CD8-positive, alpha-beta memory T cell (primary cell): ENCODE measurements at places on chromosomes 16 and 17.
A peak's percentile ranks its signal among the peaks of the same experiment; 100 is the strongest.

DNA sequence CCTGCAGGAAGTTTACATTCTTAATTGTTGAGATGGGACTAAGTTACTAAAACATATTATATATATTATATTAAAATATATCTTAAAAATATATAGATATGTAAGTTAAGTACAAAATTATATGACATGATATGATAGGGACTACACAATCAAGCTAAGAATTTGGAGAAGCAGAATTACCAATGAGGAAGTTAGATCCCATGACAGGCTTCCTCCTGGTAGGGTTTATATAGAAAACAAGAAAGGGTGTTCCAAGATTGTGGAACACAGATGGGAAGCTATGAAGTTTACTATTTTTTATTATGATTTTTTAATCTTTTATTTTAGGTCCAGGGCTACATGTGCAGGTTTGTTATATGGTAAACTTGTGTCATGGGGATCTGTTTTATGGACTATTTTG, 260.8 kb upstream of the ZFHX3 start:
- no peak overlapping the region for H3K4me3 ChIP-seq
- H3K27me3 ChIP-seq: no peaks in the 10 kb centered on the region
- H3K36me3 ChIP-seq: no peaks in the 10 kb centered on the region
- DNase-seq: no peak
- no peaks in the 10 kb centered on the region for H3K4me1 ChIP-seq

DNA sequence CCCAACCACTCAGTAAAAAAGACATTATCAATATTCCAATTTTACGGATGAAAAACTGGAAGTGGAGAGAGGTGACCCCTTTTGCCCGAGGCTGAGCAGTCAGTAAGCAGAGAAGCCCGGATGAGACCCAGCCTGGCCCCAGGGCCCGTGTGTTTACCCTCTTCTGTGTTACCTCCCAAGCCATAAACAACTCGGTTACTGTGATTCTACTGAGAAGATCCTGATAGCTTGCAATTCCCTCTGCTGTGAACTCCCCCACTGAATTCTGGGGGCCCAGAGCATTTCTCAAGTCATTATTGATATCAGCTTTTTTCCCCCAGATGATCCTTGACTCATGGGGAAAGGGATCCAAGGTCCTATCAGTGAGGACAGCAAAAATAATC, 482.6 kb upstream of the ERCC4 start:
- H3K4me3 ChIP-seq: no peak overlapping the region
- DNase-seq: no peak
- H3K27me3 ChIP-seq: no peaks in the 10 kb centered on the region
- H3K4me1 ChIP-seq: no peaks in the 10 kb centered on the region
- H3K27ac ChIP-seq: no peak overlapping the region

DNA sequence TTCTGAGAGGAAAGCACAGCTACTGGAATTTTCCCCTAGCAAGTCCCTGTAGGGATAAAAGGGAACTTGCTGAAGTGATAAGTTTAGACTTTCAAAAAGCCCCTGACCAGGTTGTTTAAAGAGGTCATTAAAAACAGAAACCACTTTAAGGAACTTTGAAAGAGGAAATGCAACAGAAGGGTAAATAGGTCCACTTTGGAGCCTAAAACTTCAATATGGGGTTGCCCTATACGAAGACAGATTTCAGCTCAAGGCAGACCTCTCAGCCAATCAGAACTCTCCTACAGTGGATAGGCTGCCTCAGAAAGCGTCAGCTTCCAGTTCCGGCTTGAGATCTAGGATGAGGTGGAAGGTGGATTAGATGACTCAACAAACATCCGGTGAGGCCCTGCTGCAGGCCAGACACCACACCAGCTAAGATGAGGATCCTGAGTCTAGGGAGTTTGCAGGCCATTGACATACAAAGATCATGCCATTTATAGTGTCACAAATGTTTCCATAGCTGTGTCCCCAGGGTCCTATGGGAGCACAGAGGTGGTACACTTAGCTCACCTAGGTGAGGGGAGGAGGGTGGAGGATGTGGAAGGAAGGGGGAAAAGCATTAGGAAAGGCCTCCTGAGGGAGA, 7.9 kb upstream of the MFSD6L start:
- no peak overlapping the region for H3K4me3 ChIP-seq
- no peaks in the 10 kb centered on the region for H3K27me3 ChIP-seq
- DNase-seq: no peak
- no peaks in the 10 kb centered on the region for H3K4me1 ChIP-seq
- H3K27ac ChIP-seq: no peak overlapping the region

DNA sequence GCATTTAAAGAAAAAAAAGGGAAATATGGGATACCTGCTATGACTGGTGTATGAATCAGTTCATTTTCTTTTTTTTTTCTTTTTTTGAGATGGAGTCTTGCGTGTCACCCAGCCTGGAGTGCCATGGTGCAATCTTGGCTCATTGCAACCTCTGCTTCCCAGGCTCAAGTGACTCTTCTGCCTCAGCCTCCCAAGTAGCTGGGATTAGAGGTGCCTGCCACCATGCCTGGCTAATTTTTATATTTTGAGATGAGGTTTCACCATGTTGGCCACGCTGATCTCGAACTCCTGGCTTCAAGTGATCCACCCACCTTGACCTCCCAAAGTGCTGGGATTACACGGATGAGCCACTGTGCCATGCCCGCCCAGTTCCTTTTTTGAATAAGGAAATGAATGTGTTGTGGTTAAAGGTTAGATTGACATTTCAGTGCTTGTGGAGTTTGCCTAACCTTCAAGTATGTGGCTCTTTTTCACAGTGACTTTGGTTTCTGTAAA, 7.7 kb downstream of the HAPSTR1 start:
- peaks cover 94% of the 10 kb centered on the region for H3K4me1 ChIP-seq
- H3K27me3 ChIP-seq: no peaks in the 10 kb centered on the region
- no peak overlapping the region for H3K27ac ChIP-seq

GRCh38 chr16:11400076-11400475, 54.8 kb downstream of the RMI2 start:
- no peak overlapping the region for H3K27ac ChIP-seq
- H3K36me3 ChIP-seq: no peaks in the 10 kb centered on the region
- no peak for DNase-seq
- no peak overlapping the region for H3K4me3 ChIP-seq
- H3K4me1 ChIP-seq: no peaks in the 10 kb centered on the region

GRCh38 chr16:19555938-19556771, 652 bp downstream of the VPS35L start:
- DNase-seq: no peak
- H3K27me3 ChIP-seq: no peaks in the 10 kb centered on the region
- peak overlapping the region; percentile 87 for H3K4me3 ChIP-seq
- no peaks in the 10 kb centered on the region for H3K36me3 ChIP-seq
- peak overlapping the region; percentile 73 for H3K27ac ChIP-seq

DNA sequence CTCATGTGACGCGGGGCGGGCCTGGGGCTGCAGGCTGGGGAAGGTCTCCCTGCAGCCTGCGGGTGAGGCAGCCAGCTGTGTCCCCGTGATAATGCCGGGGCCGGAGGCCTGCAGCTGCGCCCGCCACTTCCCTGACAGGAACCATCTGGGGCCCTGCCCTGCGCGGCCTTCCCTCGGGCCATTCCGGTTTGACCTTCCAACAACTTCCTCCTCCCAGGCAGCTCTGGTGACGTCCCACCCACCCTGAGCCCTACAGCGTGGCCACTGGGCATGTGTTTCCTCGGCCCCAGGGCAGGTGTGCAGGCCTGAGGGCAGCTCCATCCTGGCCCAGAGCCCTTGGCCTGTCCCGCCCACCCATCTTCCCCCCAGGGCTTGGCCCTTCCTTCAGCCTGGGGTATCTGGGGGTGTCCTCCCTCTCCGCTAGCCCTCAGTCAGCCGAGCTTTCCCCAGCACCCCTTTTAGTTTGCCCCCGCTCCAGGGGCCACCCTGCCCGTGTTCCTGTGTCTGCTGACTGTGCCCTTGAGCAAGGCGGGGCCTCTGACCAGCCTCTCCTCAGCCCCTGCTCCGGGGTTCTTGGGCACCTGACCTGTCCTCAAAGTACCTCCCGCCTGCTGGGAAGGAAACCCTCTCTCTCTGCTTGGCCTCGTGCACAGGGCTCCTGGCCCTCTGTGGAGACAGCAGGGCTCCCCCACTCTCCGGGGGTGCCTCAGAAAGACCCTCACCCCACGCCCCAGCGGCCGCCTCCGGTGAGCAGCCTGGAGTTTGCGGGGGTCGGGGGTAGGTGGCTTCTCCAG, at the start of gene CBFA2T3:
Gene CBFA2T3 (minus strand): TSS at position 190 of the 794 bp plus-strand sequence. CDS start 400 bp downstream, outside the sequence.
- H3K27ac ChIP-seq: peak within 1 kb of the TSS; percentile 88
- H3K36me3 ChIP-seq: no peaks in the 10 kb centered on the region
- no peak within 1 kb of the TSS for H3K4me3 ChIP-seq
- no peak for DNase-seq

DNA sequence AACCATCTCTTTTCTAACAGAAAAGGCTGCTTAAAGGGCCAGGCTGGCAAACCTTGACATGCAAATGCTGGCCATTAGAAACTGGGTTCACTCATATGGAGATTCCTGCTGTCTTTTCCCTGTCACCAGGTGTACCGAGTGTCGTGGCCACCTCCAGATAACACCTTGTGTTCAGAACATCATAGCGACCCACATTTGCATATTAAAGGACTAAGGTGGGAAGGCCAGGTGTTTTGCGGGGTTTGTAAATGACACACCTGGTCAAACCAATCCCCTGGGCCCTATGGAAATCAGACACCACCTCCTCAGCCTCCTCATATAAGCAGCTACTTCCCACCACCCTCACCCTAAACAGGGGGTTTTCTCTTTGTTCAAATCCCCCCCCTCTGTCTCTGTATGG, 2.5 kb upstream of the AIPL1 start:
- no peak overlapping the region for H3K27ac ChIP-seq
- no peak overlapping the region for H3K4me3 ChIP-seq
- H3K27me3 ChIP-seq: peaks cover 4% of the 10 kb centered on the region
- DNase-seq: no peak
- no peaks in the 10 kb centered on the region for H3K4me1 ChIP-seq

- no peak within 1 kb of the TSS for H3K27ac ChIP-seq
- no peaks in the 10 kb centered on the region for H3K36me3 ChIP-seq
- DNase-seq: no peak
- H3K4me3 ChIP-seq: no peak within 1 kb of the TSS
Measured at GRCh38 chr17:76000755-76001521, at the start of gene CDK3. TSS of gene CDK3 (plus strand) at chr17:76000855. CDS start at chr17:76001426, 571 bp downstream.

DNA sequence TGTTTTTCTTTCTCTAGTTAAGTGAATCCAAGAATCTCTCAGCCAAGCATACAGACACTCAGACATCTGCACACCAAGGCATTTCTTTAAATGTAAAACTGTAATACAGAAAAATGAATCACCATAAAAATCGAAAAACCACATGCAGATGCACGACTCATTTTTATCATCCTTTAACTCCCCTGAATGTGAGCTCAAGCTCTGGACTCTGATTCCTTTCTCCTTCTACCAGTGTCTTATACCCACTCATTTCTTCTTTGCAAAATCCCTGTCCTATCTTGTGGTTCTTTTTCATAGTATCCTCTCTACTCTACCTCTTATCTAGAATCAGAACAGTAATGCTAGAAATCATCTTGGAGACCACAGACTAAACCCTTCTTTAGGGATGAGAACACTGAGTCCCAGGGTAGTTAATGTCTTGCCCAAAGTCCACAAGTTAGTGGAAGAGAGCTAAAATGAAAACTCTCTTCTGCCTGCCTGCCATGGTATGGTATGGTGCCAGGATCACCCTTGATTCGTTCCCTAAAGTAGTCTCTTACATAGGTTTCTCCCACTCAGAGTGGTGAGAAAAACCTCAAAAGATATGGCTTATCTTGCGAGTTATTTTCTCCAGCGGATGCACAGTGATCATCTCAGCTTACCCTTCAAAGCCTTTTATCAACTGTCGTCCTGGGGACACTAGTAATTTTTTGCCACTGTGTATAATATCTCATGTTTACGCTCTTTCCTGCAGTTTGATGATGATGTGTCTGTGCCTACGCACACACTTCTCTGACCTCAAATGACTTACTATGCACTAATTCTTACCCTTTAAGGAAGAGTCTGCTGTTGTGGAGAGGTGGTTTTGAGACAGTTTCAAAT, 30.2 kb downstream of the BRD7 start:
- DNase-seq: peak; percentile 27
- peaks cover 31% of the 10 kb centered on the region for H3K4me1 ChIP-seq
- H3K36me3 ChIP-seq: peaks cover 4% of the 10 kb centered on the region
- no peak overlapping the region for H3K4me3 ChIP-seq

- H3K27ac ChIP-seq: no peak overlapping the region
- no peak for DNase-seq
- no peaks in the 10 kb centered on the region for H3K27me3 ChIP-seq
- peak overlapping the region; percentile 88 for H3K4me3 ChIP-seq
Measured at GRCh38 chr16:30367349-30368009, 2.8 kb downstream of the TBC1D10B start.

- no peaks in the 10 kb centered on the region for H3K27me3 ChIP-seq
- no peak overlapping the region for H3K4me3 ChIP-seq
- DNase-seq: no peak
- H3K27ac ChIP-seq: no peak overlapping the region
Measured at GRCh38 chr16:73996624-73997339, 299.8 kb upstream of the PSMD7 start.

- H3K4me3 ChIP-seq: no peak overlapping the region
- no peak for DNase-seq
- H3K36me3 ChIP-seq: no peaks in the 10 kb centered on the region
- H3K27me3 ChIP-seq: no peaks in the 10 kb centered on the region
- H3K4me1 ChIP-seq: no peaks in the 10 kb centered on the region
Measured at GRCh38 chr17:71585540-71585939, 535.3 kb upstream of the SOX9 start.

GRCh38 chr17:76103274-76104139, at the start of gene EXOC7:
TSS of gene EXOC7 (minus strand) at chr17:76103787. CDS start at chr17:76103692, 95 bp downstream.
- peak within 1 kb of the TSS; percentile 70 for H3K27ac ChIP-seq
- H3K27me3 ChIP-seq: no peaks in the 10 kb centered on the region
- H3K36me3 ChIP-seq: peaks cover 5% of the 10 kb centered on the region
- H3K4me1 ChIP-seq: peaks cover 17% of the 10 kb centered on the region

DNA sequence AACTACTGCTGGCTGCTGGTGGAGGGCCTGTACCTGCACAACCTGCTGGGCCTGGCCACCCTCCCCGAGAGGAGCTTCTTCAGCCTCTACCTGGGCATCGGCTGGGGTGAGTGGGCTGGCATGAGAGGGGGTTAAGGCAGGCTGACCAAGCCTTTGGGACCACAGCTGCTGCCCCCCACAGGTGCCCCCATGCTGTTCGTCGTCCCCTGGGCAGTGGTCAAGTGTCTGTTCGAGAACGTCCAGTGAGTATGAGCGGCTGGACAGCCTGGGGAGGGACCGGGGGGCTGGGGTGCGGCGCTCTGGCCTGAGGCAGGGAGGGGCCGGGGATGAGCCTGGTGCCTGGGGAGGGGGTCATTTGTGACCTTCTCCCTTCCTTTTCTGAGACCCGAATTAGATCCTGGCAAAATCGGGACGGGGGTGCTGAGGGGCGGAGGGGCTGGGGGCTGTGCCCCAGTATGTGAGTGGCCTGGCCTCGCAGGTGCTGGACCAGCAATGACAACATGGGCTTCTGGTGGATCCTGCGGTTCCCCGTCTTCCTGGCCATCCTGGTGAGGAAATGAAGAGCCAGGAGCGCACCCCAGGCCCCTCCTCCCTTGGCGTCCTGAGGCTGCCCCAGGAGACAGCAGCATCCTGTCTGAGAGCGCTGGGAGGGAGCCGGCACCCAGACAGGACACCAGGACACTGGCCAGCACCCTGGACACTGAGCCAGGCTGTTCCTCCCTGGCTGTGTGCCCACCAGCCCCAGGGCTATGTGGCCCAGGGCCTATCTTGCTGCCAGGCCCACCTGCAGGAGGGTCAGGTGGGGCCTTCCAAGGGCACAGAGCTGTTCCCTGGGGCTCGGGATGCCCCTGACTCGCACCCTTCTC, 8.0 kb downstream of the GCGR start:
- no peak for DNase-seq
- H3K27ac ChIP-seq: no peak overlapping the region
- peaks cover 8% of the 10 kb centered on the region for H3K27me3 ChIP-seq
- H3K4me3 ChIP-seq: no peak overlapping the region
